ENCODE measurements at places on chromosomes 1 and 21. TPM values are rescaled to one million over a fixed set of nuclear protein-coding genes. Genes with fewer than 3 reads are reported as not detected.

The FAAH gene
- total RNA-seq = 0.65 TPM

The MARK1 gene
- total RNA-seq = 1.3 TPM

The TCHH gene
- 0.09 TPM for total RNA-seq

The MYOC gene
- total RNA-seq = 0.36 TPM

The IFI16 gene
- 202 TPM for total RNA-seq

The LRRC39 gene
- 3.7 TPM for total RNA-seq

The KRTAP19-1 gene
- not detected for total RNA-seq

The SMIM12 gene
- 24.9 TPM for total RNA-seq

The SMAP2 gene
- total RNA-seq = 5.4 TPM

The DDX20 gene
- 16.7 TPM for total RNA-seq

The GABRD gene
- not detected for total RNA-seq

The SPRR5 gene
- total RNA-seq = not detected

The ILF2 gene
- 189 TPM for total RNA-seq

The LCE2B gene
- not detected for total RNA-seq

The C1orf141 gene
- 0.65 TPM for total RNA-seq

The CD247 gene
- total RNA-seq = 0.16 TPM

The KIF21B gene
- not detected for total RNA-seq

The GCSAML gene
- total RNA-seq = not detected

The CFHR4 gene
- not detected for total RNA-seq

The LCE3D gene
- not detected for total RNA-seq

The DHRS3 gene
- total RNA-seq = 64.4 TPM

The TRPM2 gene
- total RNA-seq = 0.08 TPM

The ENAH gene
- total RNA-seq = 131 TPM

The OR4F16 gene
- 0.54 TPM for total RNA-seq

The PCP4L1 gene
- total RNA-seq = not detected

Measured in fibroblast of the aortic adventitia (primary cell).